Neuronal stem cell (in vitro differentiated cells): ENCODE measurements at places on chromosomes 2 and 18.

DNA sequence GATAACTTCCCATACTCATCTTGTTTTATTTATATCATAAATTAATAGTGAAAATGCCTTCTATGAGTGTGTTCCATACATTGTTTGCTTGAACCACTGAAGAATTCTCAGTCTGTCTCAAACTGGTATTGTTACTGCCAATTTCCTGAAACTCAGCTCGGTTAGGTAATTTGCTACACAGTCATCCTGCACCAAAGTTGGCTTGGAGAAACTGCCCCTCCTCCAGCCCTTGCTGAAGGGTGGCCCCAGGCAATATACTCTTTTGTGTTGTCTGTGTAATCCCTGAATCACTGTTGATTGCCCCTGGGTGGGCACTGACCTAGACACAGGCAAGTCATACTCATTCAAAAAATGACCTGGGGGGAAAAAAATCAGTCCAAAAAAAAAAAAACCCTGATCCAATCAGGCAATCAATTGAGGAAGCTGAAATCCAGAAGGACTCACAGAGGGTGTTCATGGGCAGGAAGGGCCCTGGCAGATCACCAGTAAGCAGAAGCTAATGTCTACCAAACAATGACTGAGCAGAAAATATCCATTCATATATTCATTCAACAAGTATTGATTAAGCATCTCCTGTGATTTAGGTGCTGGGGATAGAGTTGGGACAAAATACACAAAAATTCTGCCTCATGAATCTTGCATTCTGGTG is 3.8 kb upstream of the SESTD1 start:
- DNase-seq = no peak

DNA sequence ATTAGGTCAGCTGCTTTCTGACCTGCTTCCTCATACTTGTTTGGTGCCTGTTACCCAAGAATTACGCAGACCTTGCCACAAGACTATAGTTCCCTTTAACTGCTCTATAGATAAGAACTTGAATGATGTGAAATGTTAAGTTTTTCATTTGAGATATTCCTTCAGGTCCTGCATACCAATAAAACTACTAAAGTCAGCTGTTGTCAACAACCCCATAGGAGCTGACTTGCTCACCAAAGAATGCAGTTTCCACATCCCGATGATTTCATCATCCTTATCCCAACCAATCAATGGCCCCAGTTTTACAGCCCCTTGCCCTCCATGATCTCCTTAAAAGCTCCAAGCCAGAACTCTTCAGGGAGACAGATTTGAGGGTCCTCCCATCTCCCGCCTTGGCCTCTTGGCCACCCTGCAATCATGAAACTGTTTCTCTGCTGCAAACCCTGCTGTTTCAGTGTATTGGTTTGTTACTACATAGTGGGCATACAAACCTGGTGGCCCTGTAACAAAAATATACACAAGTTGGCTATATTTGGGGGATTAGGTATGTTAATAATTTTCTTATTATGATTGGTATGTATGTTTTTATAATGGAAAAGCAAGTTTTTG is 396.3 kb upstream of the CHST9 start:
- DNase-seq = no peak

GRCh38 chr2:84851876-84852275 is 29.0 kb downstream of the TRABD2A start:
- DNase-seq = no peak

GRCh38 chr2:99891428-99891780 is 251.0 kb downstream of the AFF3 start:
- no peak for DNase-seq

GRCh38 chr2:128628996-128629395 is 310.3 kb upstream of the HS6ST1 start:
- no peak for DNase-seq

- no peak for DNase-seq
Observed at GRCh38 chr2:112026509-112026908, 28.6 kb upstream of the TMEM87B start.

DNA sequence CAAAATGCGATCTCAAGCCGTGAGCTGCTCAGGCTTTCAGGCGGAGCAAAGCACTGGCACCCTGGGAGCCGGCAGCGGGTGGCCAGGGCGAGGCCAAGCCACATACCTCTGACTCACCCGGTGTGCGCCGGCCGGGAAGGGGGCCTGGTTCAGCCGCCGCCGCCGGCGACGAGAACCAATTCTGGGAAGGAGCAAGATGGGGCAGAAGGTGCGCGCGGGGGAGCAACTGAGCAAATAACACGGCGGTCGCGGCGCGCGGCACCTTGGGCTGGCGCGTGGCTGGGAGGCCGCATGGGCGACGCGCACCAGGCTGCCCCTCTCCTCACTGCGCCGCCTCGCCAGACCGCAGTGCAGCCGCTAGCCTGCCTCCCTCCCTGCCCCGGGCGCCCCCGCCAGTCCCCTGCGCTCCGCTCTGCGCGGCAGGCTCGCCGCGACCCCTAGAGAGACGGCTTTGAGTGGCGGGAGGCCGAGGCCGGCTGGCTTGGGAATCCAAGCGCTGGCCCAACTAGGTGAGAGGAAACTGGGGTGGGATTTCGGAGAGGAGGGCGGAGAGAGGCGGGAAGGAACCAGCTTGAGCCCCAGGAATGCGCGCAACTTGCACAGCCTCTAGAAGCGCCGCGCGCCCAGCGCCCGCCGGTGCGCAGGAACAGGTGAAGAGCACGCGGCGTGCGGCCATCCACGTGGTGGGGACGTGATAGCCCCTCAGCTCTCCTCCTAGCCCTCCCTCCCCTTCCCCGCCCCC is 3.2 kb downstream of the NRP2 start:
- no peak for DNase-seq

- DNase-seq = no peak
Observed at GRCh38 chr2:48597492-48597891, 20.2 kb upstream of the GTF2A1L start.

DNA sequence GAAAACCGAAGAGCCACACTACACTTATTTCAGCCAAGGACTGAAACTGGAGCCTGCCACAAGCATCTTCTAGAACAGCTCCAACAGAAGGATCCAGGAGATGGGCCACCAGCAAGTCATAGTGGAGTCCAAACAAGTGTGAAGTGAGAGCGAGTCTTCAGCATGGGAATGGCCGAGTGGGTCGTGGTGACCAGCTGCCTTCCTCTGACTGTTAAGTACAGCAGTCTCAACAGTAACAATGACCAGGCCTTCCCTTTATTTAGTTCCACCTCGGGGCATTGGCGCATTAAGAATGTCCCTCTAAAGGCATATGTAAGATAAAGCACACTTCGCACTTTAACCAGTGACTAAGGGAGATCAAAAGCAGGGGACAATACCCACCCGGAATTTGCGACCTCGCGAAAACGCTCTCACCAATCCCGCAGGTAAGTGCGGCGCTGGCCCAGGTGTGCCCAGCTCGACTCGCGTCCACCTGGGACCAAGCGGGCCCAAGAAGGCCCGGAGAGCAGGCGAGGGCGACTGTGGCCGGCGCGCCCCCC is 1.1 kb downstream of the L3MBTL4 start:
- no peak for DNase-seq

DNA sequence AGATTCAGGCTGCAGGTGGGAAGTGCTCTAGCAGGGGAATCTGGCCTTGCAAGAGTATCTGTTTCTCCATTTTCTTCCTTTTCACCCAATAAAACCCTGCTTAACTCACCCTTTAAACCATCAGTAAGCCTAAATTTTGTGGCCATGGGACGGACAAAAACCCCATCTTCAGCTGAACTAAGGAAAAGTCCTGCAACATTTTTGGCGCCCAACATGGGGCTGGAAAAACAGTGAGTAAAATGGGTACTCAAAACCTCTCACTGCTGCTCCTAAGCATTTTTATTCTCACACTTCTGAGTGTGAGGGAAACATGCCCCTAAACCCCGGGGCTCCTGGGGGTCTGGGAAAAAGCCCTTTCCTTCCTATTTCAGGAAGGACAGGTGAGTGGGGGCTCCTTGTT is 414.3 kb downstream of the ZNF804A start:
- no peak for DNase-seq

GRCh38 chr2:59047373-59047995 is 806.4 kb upstream of the FANCL start:
- DNase-seq = no peak

DNA sequence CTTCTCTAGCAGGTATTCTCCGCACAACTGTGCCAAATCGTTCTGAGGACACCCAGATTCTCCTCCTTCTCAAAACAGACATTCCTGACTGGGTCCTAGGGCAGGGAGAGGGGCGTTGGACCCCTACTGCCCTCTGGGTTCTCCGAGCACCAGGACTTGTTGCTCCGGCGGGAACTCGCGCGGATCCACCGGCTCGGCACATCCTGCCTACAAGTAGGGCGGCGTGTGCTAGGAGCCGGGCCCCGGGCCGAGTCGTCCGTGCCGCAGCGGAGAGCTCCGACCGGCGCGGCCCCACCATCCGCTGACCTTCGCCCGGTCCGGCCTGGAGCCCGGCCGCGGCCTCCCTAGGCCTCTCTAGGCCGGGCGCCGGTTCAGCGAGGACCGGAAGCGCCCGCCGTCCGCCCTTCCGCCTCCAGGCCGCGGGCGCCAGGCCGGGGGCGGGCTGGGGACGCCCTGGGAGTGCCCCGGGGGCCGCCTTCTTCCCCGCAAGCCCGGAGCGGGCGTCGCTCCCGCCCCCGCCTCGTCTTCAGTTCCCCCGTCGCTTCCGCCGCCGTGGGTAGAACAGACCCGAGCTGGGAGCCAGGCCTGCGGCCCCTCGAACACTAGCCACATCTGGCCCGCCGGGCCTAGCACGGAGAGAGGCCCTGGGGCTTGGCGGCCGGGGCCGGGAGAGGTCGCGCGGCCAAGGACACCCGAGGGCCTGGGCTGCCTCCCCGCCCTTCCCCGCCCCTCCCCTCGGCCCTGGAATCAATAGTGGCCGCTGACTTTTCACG is 7.6 kb upstream of the ONECUT2 start:
- DNase-seq = peak; percentile 47
